Ureter (tissue), 1 donor: ENCODE measurements at places on chromosomes 5 and 9.

GRCh38 chr5:64074533-64074932 lies 91.1 kb upstream of the RNF180 start:
- no peak for DNase-seq

DNA sequence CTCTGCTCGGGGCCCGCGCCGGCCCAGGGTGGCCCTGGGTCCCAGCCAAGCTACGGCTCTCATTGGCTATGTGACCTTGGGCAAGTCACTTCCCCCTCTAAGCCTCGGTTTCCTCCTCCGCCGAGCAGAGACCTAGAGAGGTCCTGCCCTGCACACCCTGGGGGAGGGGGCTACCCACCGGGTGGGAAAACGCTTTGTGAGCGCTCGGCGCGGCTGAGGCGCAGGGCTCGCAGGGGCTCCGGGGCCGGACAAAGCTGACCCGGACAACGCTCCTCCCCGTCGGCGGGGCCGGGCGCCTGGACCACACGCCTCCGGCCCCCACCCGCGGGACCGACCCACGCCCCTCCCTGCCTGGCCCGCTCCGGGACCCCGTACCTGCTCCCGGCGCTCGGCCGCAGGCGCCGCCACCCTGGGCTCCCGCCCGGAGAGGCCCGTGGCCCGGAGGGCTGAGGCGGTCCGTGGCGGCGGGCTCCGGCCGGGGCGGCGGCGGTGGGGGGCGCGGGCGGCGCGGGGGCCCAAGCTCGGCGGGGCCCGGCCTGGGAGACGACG lies 85.7 kb upstream of the MELK start:
- peak; percentile 54 for DNase-seq

- DNase-seq, result no peak
Measured at GRCh38 chr9:109467936-109468335, 30.2 kb downstream of the PTPN3 start.

DNA sequence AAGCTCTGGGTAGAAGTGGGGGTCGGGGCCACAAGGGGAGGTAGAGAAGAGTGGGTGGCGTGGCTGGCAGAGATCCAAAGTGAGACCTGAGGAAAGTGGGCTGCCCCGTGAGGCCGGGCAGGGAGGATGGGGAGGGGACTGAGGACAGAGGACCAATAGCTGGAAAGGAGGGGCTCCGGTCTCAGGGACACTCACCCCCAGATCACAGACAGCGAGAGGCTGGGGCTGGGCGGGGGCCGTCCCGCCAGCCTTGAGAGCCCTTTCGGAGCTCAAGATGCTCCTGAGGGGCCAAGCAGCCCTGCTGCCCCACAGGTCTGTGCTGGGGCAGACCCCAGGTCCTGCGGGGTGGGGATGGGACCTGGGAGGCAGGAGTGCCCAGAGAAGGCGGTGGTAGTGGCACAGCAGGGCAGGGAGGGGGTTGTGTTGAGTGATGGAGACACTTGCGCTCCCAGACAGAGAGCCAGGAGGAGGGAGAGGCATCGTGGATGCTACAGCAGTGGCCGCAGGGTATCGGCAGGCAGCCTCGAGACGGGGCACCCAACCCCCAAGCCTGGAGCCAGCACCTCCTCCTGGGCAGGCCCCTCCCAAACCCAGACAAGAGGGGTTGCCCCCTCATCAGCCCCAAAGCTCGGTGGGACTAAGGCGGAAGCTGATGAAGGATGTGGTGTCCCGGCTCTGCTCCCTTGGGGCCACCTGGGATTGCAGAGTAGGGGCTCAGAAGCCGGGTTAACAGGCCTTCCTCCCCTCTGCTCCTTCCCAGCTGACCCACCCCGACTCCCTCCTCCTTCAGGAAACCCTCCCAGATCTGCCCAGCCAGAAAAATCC lies 3.4 kb downstream of the SARDH start:
- peak; percentile 43 for DNase-seq

- no peak for DNase-seq
Measured at GRCh38 chr5:73437101-73437776, 11.3 kb downstream of the FOXD1 start.

DNA sequence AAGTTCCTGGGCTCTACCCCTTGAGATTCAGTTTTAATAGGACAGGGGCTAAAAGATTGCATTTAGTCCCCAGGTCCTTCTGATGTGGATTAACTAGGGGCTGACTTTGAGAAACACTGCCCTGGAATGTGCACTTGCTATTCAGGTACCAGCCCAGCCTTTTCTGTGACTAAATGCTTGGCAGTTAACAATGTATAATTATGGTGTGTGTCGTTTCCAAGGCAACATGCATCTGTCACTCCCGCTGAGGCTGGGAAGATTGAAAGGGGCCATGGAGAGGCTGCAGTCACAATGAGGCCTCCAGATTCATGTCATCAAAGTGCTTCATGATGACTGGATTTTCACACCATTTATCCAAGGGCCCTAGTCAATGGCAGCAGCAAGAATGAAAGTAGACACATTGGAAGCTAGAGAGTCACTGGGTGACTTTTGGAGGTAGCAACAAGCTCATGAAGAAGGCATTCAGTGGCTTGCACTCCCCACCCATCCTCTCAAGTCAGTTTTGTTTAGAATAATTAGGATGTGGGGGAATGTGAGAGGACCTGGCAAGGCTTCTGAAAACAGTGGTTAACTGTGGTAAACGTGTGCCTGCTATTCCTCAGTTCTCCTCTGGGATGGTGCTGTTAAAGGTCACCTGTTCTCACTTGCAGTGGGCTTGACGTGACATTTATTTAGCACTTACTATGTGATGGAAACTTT lies 28.3 kb downstream of the RAI14 start:
- DNase-seq, result no peak

DNA sequence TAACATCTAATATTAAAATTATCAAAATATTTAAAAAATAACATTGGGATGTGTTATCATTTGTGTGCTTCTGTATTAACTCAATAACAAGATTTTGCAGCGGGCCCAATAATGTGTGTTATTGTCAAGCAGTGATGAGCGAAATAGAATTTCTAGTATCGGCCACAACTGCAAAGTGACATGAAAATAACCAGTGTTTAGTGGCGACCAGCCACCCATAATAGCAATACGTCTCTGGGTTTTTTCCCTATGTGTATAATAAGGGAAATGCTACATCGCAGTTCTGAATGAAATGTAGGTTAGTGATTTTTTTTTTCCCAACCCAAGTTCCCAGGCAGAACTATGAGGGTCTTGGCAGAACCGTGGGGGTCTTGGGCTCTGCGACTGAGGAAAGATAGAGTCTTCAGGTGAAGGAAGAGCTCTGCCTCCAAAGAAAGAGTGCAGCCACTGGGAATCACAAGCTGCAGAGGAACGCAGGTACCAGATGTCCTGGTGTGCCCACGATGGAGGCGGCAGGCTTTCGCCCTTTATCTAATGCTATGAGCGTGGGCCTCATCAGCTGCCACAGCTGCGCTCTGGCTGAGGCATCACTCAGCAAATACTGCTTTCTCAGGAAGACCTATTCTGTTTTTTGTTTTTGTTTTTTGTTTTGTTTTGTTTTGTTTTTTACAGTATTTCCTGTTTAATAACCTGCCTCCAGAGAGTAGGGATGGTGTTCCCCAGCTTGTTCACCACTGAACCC lies 235.0 kb downstream of the ROR2 start:
- DNase-seq, result no peak

- no peak for DNase-seq
Measured at GRCh38 chr5:112203229-112203628, 215.8 kb downstream of the EPB41L4A start.

GRCh38 chr9:130518943-130519799 lies 60.2 kb upstream of the FUBP3 start:
- no peak for DNase-seq

DNA sequence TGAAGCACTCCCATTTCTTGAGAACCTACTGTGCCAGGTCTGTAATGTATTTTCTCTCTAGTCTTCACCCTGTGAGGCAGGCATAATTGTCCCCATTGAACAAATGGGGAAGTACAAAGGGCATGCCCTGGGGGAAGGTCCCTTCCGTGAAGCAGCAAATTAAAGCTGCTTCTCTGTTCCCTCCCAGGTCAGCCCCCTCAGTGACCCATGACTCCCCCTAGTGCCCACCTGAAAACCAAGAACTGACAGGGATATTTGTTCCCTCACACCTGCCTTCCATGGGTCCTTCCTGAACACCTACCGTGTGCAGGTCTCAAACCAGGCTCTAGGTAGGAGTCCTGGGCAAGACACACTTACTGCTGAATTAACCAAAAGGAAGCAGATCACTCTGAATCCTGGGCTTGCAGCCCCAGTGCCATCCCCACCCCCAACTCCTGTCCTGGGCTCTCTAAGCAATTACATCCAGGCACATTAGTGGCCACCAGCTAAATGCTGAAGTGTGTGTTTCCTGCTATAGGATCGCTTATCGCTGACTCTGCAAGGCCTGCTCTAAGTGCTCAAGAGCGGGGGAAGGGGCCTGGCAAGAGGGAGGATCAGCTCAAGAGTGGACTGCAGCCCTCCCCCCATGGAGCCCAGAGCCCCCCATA lies 254.8 kb downstream of the CDK5RAP2 start:
- no peak for DNase-seq

GRCh38 chr5:146644831-146645230 lies 128.8 kb upstream of the GPR151 start:
- DNase-seq, result no peak

GRCh38 chr5:176157656-176158055 lies 80.6 kb upstream of the SIMC1 start:
- no peak for DNase-seq

- DNase-seq, result no peak
Measured at GRCh38 chr5:40406741-40407211, 272.9 kb upstream of the PTGER4 start.

DNA sequence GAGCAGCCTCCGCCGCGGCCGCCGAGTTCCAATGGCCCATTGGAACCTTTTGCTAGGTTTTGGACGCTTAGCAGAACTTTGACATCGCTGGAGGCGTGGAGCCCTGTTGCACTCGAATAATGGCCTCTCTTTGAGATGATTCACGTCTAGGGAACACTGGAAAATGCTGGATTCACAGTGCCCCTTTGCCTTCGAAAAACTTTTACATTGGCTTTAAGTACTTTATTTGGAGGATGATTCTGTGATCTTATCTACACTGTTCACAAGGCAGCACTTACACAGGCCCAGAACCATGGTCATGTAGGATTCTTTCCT lies 536 bp upstream of the PPIC start:
- DNase-seq, result no peak

GRCh38 chr9:72315089-72315509 lies 49.9 kb downstream of the ZFAND5 start:
- DNase-seq, result peak; percentile 77

- DNase-seq, result no peak
Measured at GRCh38 chr5:143147383-143147782, 256.1 kb downstream of the NR3C1 start.

DNA sequence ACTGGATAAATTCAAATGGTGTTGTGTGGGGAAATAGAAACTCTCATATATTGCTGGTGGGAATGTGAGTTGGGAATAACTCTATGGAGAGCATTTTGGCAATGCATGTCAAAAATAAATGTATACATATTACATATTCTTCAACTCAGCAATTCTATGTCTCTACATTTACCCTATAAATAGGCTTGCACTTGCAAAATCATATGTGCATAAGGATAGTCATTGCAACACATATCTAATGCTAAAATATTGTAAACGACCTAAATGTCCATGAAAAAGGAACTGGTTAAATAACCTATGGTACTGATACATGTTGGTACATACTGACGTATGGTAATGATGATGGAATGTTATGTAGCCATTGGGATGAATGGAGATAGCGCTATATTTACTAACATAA lies 94.5 kb upstream of the CHD1 start:
- no peak for DNase-seq

DNA sequence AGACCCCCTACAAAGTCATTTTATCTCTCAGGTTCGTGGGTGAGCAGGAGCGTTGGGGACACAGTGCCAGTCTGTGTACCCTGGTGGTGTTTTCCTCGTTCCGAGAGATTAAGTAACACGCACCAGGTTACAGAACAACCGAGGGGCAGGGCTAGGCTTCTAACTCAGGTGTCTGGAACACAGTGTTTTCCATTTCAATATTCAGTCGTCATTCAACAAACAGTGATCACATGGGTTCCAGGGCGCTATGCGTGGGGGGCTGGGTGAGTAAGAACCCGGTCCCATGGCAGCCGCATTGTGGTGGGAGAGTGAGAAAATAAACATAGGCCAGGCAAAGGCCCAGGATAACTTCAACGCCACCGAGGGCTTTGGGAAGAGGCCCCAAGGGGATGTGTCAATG lies 55.9 kb upstream of the RNU6ATAC start:
- no peak for DNase-seq

DNA sequence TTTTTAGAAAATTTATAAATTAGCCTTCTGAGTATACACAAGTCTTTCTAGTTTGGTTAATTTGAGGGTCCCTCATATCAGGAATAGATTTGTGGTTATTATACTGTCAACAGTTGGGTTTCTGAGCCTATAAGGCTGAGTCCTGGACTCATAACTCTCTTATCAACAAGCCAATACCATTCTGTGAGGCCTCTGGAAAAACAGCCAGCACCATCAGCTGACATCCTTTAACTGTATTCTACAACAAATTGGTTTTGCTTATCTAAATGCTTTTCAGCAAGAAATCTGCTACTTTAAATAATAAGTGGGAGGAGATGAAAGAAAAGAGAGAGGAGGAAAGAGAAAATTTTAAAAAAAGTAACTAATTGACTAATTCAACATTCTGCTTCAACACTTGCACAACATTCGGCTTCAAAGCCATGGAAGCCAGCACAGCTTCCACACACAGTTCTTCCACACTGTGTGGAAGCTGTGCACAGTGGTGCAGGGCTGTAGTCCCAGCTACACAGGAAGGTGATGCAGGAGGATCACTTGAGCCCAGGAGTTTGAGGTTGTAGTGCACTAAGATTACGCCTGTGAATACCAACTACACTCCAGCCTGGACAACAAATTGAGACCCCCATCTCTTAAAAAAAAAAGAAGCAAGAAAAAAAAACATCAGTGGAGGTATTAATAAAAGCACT lies 84.5 kb downstream of the UBAP2 start:
- no peak for DNase-seq

GRCh38 chr5:39130716-39131115 lies 56.5 kb upstream of the RICTOR start:
- DNase-seq, result no peak

GRCh38 chr9:89542401-89543021 lies 44.6 kb upstream of the SEMA4D start:
- DNase-seq, result no peak

GRCh38 chr5:177444106-177445051 lies 2.2 kb upstream of the PRR7 start:
- DNase-seq, result no peak

- DNase-seq, result no peak
Measured at GRCh38 chr9:133632806-133633680, 3.1 kb upstream of the DBH start.

GRCh38 chr5:126003309-126003708 lies 419.9 kb upstream of the GRAMD2B start:
- DNase-seq, result peak; percentile 47

DNA sequence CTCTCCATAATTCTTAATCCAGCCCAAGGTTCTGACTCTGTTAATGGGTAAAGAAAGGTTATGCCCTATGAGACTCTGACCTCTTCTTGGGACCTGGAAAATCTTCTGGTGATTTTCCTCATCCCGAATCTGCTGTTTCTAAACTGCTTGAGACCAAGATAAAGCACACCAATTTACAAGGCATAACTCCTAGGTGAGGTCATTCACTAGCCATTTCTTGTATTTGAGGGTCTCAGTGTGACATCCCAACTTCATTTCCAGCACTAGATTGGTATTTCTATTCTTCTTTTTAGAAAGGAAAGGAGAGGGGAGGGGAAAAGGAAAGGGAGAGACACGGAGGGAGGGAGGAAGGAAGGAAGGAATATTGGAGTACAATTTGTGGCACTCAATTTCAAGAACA lies 51.6 kb downstream of the SLC1A1 start:
- DNase-seq, result no peak

GRCh38 chr5:42487077-42487476 lies 63.8 kb downstream of the GHR start:
- no peak for DNase-seq
